ENCODE measurements at places on chromosomes 16 and 17. TPM values are rescaled to one million over a fixed set of nuclear protein-coding genes. Genes with fewer than 3 reads are reported as not detected.

GRCh38 chr16:85205747-85206471 lies 93.6 kb upstream of the CIBAR2 start:
- DNase-seq, result no peak

GRCh38 chr17:72334205-72334604 lies 213.4 kb downstream of the SOX9 start:
- DNase-seq, result no peak

DNA sequence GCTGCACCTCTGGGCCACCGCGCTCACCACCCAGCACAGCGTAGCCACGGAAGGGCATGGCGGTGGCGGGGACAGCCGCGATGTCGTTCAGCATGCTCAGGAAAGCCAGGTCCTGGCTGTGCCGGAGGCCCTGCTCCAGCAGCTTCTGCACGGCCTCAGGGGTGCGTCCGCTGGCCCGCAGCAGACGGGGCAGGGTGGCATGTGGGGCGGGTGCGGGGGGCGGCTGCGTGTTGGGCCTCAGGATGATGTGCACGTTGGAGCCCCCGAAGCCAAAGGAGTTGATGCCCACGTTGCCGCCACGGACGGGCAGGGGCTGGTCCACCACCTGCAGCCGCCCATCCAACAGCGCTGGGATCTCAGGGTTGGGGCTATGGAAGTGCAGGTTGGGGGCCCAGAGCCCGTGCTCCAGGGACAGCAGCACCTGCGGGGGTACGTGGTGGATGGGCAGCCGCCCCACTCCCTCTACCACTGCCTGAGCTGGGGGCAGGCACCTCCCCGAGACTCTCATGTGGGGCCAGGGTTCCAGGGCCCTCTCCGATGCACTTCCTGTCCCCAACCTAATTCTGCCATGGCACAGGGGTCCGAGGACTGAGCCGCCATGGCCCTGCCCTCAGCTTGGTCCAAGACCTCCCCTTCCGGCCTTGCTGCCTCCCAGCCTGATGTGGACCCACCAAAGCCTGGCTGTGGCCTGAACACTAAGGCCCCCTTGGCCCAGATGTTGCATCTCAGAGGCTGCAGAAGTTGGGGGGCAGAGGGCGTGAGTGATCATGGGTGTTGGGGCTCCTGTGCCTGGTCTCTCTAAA lies 6.6 kb downstream of the FASN start:
- DNase-seq, result no peak

The CYGB gene
- total RNA-seq, result 11.6 TPM

- DNase-seq, result no peak
Measured at GRCh38 chr16:79298894-79299799, 301.4 kb downstream of the MAF start.

The PMP22 gene
- total RNA-seq, result 41.9 TPM

DNA sequence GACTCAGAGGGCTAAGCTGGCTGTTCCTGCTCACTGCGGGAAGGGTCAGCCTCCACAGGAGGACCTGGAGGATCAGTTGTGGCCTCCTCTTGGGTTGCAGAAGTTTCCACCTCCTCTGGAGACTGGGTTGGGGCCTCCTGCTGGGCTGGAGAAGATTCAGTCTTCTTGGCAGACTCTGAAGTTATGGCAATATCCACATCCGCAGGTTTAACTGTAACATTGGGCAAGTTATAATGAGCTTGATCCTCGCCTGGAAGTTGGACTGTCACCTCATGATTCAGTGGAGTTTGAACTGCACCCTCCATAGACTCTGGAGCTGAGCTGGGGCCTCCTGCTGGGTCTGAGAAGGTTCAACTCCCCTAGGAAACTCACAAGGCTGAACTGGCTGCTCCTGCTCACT lies 47.6 kb upstream of the TMEM97 start:
- no peak for DNase-seq

GRCh38 chr17:29102046-29102445 lies 59.1 kb downstream of the PIPOX start:
- no peak for DNase-seq

DNA sequence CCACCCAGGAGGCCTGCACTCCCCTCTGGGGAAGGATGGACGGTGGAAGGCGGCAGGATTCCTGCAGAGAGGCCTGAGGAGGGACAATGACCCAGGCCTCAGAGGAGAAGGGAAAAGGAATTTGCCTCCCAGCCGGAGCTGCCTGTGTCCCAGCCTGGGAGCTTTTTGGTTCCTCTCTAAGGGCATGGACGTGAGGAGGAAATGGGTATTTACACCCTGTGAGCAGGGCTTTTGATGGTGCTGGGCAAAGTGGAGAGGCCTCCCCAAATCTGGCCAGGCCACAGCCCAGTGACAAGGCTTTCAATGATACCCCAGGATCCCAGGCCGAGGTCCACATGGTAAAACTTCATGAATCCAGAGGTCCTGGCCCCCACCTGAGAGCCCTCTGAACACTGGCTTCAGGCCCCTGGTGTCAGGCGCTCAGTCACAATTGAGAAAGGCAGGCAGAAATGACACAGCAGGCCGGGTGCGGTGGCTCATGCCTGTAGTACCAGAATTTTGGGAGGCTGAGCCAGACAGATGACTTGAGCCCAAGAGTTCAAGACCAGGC lies 56.0 kb upstream of the DOC2B start:
- DNase-seq, result no peak

DNA sequence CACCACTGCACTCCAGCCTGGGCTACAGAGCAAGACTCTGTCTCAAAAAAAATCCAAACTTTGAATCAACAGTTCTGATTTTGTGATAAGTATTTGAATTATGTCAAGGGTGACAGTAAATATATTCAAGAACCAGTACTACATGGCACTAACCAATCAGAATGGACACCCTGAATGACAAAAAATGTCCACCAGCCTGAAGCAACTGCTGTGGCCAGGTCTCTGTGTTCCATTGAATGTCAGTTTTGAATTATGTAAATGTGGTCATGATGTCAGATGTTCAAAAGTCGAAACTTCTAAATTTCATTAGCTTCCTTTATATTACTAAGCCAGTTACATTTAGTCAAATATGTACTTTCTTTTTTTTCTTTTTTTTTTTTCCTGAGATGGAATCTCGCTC lies 15.4 kb upstream of the ATXN1L start:
- DNase-seq, result no peak

The AGRP gene
- total RNA-seq, result not detected

DNA sequence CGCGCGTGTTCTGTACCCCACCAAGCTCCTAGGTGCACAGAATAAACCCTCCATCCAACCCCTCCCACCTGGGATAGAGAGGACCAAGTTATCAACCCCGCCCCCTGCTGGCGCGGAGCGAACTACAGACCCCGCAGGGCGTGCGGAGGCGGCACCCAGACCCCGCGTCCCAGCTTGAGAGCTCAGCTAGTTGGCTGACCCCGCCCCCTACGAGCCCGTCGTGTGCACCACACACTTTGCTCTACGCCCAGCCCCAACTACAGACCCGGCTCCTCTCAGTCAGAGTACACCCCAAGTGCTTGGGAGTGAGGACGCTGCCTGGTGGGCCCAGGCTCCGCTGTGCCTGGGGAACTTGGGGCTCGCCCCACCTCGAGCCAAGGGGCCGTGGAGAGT lies 1.5 kb downstream of the GRIN2A start:
- DNase-seq, result no peak

GRCh38 chr16:69934044-69934443 lies 17.1 kb upstream of the CLEC18A start:
- no peak for DNase-seq

- DNase-seq, result no peak
Measured at GRCh38 chr16:47565454-47565853, 104.3 kb downstream of the PHKB start.

- no peak for DNase-seq
Measured at GRCh38 chr16:88718178-88718577, 11.9 kb downstream of the CTU2 start.

GRCh38 chr16:77048085-77048484 lies 142.9 kb upstream of the MON1B start:
- no peak for DNase-seq

The ITGB4 gene
- 60.6 TPM for total RNA-seq

The TBC1D3B gene
- total RNA-seq, result 9.4 TPM

DNA sequence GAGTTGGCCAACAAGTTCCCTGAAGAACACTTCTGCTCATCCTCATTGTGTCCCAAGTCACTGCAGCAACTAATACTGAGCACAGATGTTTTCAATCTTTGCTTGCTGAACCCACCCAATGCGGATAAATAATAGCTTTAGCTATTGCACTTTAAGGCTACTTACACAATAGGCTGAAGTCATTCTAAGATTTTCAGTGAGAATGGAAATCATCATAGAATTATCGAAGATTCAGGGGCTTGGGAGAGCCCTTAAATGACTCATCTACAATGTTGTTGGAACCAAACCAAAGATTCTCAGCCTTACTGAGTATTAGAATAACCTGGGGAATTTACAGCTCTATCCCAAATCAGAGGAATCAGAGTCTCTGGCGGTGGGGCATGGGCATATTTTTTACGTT lies 51.2 kb downstream of the SYCE1L start:
- DNase-seq, result no peak

The SMTNL2 gene
- 0.41 TPM for total RNA-seq

Data from esophagus squamous epithelium (tissue), 5 donors.